Right renal cortex interstitium (tissue), 3 donors: ENCODE measurements at places on chromosomes 11 and 22.

- no peak for DNase-seq
These were observed 3.5 kb upstream of the ELMOD1 start for GRCh38 chr11:107587306-107587979.

DNA sequence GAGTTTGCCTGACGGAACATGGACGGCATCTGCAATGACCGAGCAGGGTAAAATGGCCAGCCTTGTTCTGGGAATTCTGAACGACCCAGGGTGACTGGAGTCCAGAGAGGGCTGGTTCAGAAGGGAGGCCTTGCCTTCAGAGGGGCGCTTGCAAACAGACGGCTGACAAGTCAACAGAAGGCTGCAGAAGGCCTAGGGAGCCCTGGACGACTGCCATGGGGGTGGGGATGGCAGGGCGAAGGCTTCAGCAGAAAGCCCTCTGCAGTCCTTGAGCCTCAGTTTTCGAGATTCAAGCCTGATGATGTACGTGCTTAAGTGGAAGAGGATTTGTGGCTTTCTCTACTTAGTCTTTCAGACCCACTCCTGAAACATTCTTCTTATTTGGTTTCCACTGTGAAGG is 117.1 kb upstream of the TBCEL start:
- DNase-seq, result no peak

GRCh38 chr11:6320411-6321155 is at the start of gene CAVIN3:
CAVIN3 (minus strand) TSS chr11:6320501; CDS start chr11:6320476, 25 bp downstream.
- DNase-seq, result peak; percentile 41

DNA sequence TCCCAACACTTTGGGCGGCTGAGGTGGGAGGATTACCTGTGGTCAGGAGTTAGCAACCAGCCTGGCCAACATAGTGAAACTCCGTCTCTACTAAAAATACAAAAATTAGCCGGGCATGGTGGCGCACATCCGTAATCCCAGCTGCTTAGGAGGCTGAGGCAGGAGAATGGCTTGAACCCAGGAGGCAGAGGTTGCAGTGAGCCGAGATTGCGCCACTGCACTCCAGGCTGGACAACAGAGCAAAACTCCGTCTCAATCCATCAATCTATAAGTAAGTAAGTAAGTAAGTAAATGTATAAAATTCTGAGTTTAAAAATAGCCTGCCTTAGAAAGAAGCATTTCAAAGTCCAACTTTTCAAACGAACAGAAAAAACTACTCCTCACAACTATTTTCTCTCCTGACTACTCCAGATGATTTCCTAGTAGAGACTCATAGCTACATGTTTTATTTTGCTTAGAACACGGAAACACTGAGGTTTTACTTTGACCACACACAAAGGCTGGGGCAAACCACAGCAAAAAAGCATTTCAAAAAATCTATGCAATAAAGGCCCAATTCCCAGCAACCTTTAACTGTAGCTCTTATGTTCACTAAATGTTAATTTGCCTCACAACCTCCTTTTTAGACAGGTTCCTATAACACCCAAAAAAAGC is 16.3 kb downstream of the SPTY2D1 start:
- no peak for DNase-seq

- DNase-seq, result no peak
These were observed 164.0 kb upstream of the PDGFD start for GRCh38 chr11:104327861-104328511.

DNA sequence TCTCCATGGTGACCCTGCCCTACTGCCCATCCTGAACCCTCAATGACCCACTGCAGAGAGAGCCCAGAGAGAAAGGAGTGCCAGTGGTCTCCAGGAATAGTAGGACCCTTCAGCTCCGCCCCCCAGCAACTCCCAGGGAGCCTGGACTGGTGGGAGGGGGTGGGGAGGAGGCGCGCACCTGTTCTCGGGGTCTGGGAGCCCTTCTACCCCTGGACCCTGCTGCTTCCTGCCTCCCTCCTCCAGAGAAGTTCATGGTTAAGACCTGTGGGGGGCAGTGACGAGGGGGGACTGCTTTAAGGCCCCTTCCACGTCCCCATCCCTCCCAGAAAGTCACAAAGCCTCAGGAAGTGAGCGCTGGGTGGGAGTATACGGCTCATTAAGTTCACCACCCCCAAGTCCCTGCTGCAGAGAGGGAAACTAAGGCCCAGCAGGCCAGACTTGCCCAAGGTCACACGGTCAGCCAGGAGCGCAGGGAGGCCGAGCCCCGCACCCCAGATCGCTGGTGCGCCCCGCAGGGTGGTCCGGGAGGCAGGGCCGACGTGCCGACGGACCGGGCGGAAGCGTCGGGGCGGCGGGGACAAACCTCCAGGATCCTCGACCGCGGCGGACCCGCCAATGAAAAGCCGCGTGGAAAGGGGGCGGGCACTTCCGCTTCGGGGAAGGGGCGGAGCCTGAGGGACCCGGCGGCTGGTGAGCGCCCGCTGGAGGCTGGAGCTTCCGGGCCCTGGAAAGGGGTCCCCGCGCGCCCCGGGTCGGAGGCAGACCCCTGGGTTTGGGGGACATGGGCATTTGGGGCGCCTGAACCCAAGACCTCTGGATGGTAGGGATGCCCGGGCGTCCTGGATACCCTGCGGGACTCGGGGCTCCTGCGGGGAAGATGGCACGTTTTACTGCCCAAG is at the start of the genes NUDT22 and TRPT1:
NUDT22 (plus strand) TSS at position 667 of the 899 bp plus-strand sequence. CDS start 379 bp downstream, outside the sequence.
TRPT1 (minus strand) TSS at position 579 of the 899 bp plus-strand sequence; CDS start at position 253, 326 bp downstream.
- DNase-seq, result no peak

DNA sequence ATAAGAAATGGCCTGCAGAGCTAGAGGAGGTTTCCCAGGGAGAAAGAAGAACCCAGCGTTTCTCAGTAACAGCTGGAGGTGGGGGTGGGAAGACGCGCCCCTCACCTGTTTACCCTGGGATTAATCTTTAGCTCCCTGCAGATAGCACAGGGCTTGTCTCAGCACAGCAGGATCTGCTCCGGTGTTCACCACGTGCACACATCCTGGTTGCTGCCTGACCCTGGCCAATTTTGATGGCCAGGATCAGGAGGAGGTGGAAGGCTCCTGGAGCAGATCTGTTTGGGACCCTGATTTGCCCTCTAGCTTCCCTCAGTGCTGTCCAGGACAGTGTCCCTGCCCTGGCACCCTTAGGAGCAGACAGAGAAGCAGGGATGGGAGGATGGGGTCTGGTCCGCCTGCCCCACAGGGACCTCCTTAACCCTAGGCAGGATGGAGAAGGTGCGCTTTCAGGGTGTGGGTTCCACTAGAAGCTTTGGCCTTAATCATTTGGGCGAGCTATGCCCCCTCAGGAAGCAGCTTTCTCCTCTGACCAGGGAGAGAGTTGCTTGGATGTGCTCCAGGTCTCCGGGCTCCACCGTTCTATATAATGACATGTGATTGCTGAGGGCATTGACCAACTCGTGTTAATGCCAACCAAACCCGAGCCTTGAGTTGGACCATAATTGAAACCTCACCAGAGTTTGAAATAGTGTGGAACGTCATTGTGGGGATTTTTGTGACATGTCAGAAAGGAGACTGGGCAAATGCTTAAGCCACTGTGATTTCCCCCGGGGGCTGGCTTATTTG is 19.3 kb downstream of the UPB1 start:
- no peak for DNase-seq

DNA sequence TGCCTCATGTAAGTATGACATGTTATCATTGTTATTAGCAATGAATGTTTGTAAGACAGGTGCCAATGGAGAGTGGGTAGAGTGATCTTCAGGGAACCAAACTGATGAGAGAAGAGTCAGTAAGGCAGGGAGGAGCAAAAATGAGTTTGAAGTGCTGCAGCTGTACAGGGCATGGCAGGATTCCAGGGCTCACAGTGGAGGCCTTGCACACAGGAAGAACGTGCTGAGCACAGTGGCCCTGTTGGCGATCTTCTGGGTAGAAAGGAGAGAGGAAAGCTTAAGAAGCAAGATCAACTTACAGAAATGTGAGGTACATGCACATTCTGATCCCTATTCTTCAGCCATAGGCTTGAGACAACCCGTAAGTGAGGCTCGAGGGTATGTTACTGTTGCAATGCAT is 219.3 kb upstream of the TMEM45B start:
- DNase-seq, result no peak
